ENCODE measurements at places on chromosomes 1 and 21. TPM values are rescaled to one million over a fixed set of nuclear protein-coding genes. Genes with fewer than 3 reads are reported as not detected.

DNA sequence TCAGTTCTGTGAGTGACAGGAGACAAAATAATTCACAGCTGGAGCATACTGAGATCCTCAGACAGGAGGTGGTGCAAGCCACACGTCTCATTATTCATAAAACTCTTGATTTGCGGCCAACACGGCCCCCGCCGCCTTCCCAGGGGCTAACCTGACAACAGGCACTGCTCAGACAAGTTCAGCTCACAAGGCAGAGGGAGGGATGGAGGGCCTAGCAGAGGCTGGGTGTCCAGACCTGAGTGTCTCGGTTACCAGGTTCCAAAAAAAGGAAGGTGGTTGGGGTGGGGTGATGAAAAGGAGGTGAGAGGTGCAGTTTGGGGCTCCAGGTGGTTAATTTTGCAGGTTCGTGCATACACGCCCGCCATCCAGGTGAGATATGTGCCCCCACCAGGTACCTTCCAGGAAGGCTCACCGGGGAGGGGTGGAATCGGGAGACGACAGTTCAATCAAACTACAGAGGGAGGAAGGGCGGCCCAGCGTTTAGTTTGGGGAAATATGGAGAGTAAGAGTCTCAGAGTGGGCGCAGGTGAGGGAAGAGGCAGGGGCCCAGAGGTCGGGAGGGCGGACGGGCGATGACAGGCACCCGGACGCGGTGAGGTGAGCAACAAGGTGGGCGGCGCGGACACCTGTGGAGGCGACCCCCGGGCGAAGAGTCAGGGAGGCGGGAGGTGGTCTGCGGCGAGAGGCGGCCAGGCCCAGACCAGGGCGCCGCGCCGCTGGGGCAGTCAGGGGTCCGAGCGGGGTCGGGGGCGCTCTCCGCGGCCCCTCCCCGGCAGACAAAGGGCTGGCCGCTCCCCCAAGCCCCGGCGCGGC is 629 bp downstream of the CTNNBIP1 start:
- no peak for DNase-seq

- DNase-seq: peak; percentile 86
Measured at GRCh38 chr1:56491441-56491840, 87.9 kb downstream of the PLPP3 start.

DNA sequence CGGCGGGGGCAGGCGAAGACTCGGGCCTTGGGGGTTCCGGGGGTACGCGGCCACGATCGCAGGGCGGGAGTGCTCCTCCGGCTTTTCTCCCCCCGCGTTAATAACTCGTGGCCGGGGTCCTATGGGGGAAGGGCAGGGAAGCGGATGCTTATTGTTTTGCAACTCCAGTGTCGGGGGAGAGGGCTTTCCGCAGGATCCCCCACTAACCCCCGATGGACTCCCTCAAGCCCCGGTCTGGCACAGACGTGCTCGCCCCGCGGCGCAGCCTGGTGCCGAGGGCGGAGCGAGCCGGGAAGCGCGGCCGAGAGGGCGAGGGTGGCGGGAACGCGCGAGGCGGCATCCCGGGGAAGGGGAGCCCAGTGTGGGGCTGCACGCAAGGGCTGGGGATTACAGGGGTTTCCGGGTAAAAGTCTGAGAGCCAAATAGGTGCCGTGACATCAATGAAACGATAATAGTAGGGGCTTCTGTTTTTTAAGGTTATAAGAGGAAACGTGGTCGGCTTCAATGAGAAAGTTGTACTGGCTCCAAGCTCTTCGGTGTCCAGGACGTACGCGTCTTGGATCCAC is 772 bp downstream of the UCK2 start:
- DNase-seq: no peak

- no peak for DNase-seq
Measured at GRCh38 chr1:224262373-224263054, 67.5 kb downstream of the NVL start.

GRCh38 chr1:107479865-107480350 is 339.1 kb downstream of the NTNG1 start:
- DNase-seq: no peak

DNA sequence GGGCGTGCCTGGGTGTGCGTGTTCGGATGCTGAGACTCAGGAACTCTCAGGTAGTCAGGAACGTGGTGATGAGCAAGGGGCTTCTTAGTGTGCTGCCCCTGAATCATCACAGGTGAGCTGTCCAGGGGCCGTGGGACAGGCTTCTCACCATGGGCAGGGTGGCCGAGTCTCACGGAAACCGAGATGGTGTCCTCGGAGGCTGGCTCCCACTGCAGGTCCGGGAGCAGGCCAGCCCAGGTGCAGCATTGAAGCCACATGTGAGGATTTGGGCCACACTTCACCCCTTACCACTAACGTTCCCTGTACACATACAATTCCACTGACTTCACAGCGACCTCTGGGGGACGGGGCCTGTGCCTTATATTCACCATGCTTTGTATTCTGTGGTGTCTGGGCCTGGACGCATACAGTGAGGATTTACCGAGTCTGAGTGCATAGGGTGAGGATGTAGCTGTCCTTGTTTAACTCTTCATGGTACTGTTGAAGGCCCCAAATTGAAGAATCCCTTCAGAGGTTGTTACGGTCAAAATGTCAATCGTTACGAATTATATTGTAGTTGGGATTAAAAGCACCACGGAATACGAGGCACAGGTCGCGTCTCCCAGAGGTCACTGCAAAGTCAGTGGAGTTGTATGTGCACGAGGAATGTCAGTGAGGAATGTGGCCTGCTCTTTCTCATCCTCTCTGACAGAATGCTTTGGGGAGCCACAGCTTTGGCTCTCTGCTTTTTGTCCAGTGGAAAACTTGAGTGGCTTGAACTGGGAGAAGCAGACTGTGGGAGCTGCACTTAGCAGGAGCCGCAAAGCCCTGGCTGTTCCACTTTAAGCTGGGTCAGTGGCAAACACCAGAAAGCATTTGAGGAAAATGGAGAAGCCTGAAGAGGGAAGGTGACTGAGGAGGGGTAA is 95.3 kb downstream of the MTR start:
- no peak for DNase-seq

DNA sequence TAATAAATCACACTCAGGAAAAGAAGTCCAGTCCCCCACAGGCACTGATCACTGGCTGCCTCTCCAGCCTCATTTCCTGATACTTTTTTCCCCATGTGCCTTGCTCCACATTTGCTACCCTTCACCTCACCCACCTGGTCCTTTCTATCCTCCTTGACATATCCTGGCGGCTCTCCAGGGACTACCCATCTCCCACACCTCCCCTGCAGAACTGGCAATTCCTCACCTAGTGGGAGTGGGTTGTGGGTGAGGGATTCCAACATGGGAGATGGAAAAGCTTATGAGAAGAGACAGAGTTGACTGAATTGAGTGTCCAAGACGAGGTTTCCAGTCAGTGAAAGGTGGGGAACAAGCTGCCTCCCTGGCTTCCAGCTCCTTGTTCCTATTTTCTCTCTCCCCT is 69.6 kb downstream of the FCRL5 start:
- DNase-seq: no peak

DNA sequence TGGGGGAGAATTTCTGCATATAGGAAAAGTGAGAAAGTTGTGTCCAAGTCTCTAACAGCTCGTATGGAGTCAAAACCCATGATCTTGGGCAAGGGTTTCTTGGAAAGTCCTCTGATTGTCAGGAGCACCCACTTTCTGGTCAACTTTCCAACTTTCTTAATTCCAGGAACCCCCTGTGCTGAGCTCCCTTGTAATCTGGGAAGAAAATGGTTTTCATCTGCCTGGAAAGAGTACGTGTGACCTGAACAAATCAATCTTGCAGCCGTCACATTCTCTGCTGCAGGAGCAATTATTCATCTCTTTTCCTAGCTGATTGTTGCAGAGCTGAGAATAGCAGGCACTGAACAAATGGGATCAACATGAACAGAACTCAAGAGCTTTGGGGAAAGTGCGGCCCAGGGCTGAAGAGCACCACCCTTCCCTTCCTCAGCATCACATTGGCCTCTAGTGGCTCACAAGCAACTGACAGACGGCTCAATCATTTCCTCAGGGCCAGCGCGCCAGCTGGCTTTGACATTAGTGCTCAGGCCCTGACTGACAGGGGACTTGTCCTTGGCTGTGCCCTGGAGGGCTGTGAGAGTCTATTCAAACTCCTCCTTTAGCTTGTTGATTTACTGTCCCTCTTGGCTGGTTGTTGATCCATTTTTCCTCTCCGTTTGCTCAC is 295.2 kb downstream of the HLX start:
- DNase-seq: no peak

DNA sequence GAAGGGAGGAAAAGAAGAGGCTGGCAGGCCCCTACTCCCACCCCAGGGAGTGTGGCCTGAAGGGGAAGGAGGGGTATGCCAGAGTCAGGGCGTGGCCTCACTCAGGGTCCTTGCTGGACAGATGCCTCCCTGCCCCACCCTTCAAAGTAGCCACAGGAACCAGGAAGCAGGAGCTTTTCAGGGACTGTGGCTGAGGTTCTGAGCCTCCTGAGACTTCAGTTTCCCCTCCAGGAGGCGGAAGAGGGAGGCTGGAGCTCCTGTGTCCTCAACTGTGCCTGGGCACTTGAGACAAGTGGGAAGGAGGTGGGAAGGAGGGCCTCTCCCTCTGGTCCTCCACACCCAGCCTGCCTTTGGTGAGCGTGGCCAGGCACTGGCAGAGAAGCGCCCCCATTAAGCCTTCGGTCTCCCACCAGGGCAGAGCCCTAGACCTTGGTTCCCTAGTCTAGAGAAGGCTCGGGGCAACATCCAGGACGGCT is 5.3 kb downstream of the CELSR2 start:
- DNase-seq: no peak

GRCh38 chr1:11443961-11444658 is 34.8 kb upstream of the DISP3 start:
- DNase-seq: no peak

Gene OSCP1
- 5.2 TPM for total RNA-seq

Gene PLEKHG5
- total RNA-seq: 17.2 TPM

Gene USH2A
- under 0.01 TPM for total RNA-seq

Measured in vagina (tissue), 2 donors.